ENCODE measurements at places on chromosomes 7 and 10.

DNA sequence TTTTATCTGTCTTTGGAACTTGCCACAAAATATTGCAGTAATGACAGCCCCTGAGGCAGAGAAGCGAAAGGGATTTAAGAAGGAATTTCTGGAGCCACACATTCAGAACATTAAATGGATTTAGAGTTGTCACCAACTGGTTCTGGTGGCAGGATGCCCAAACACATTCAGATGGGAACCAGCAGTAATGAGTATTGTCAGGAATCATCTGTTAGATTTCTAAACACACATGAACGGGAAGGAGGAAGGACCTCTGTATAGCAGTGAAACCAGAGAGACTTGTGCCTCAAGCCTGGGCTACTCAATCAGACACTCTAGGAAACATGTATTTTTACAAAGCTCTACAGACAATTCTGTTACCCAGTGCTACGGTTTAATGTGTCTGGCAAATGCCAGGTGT, 103.8 kb upstream of the CCNY start:
- no peak for DNase-seq

DNA sequence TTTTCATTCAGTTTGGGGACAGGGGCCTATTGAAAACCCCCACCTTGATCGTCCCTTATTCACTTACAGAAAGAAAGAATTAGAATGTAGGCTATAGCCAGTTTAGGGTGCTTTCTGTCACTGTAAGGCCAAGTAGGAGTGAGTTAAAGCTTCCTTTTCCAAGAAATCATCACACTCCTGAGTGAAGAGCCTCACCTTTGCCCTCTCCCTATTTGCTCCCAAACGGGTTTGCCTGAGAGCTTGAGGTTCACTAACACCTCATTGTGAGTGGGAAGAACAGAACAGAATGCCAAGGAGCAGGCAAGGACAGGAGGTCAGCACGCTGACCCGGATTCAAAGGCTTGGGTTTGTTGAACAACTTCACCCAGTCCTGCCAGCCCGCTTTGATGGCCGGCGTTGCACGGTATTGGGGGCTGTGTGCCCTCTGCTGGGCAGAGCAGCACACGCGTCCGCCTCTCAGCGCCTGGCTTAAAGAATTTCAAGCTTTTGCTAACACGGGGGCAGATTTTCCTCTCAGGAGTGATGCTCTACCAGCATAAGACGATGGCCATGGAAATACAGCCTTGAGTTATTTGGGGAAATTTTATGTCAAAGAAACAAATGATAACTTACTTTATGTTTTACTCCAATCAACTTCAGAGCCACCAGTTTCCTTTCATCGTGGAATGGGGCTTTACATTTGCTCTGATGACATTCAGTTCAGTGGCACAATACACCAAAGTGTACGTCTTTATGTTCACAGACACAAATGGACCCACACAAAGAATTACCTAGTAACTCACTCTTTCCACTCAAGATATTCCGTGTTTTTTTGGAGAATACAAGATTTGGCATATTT, 470.0 kb downstream of the SUGCT start:
- peak; percentile 27 for DNase-seq

GRCh38 chr10:75101416-75102251, 9.8 kb upstream of the SAMD8 start:
- no peak for DNase-seq

DNA sequence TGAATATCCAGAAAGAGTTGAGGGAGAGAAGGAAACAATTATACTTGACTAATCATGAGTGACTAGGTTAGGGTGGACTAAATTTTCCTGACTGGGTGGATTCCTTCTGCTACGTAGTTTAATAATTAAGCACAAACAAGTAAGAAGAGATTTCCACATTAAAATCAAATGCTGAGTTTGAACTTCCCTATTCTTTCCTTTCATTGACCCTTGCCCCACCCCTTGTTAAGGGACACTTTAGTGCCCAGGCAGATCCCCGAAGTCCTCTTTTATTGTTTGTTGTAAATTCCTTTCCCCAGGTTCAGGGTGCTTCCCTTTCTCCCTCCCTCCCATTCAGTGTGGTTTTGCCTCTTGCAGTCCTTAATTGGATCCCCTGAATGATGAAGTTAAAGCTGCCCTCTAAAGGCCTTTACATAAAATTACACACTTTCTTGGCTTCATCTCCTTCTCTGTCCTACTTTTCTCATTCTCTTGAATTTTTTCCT, 8.8 kb upstream of the SPAM1 start:
- no peak for DNase-seq
